Hematopoietic multipotent progenitor cell treated with erythropoietin and hydrocortisone succinate and interleukin-3 and kit ligand, for 6 days (in vitro differentiated cells): ENCODE measurements at places on chromosomes 5 and 9.

DNA sequence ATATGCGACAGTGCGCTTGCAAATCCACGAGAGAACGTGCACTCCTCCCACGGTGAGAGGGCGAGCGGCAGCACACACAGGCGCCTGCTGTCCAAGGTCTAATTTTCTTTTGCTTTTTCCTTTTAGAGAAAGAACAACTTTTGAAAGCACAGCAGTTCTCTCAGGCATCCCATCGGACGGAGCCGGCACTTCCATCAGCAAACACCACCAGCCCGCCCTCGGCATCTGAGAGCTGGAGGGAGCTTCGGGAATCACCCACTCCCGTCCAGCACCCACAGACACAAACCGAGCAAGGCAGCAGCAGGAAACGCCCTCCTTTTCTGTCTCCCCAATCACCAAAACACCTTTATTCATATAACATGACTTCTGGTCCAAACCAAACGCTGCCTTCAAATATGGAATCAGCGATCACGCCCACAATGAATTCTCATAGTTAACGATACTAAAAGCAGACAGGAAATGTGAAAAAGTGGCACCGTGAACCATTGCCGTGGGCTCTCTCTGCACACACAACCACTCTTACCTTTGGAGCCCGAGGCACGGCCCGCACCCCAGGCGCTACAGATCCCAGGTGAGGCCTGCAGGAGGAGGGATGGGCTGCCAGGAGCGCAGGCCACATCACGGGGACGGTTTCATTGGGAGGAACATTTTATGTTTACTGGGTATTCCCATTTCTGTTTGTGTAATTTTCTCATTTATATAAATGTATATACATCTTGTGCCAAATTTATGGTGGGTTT, 14.2 kb downstream of the LPCAT1 start:
- DNase-seq, result no peak

- DNase-seq, result no peak
Observed at GRCh38 chr5:158421319-158421718, 562.4 kb upstream of the CLINT1 start.

GRCh38 chr5:37494756-37495155, 115.6 kb downstream of the WDR70 start:
- DNase-seq, result no peak

- DNase-seq, result no peak
Observed at GRCh38 chr5:102218159-102218558, 77.9 kb downstream of the SLCO4C1 start.

DNA sequence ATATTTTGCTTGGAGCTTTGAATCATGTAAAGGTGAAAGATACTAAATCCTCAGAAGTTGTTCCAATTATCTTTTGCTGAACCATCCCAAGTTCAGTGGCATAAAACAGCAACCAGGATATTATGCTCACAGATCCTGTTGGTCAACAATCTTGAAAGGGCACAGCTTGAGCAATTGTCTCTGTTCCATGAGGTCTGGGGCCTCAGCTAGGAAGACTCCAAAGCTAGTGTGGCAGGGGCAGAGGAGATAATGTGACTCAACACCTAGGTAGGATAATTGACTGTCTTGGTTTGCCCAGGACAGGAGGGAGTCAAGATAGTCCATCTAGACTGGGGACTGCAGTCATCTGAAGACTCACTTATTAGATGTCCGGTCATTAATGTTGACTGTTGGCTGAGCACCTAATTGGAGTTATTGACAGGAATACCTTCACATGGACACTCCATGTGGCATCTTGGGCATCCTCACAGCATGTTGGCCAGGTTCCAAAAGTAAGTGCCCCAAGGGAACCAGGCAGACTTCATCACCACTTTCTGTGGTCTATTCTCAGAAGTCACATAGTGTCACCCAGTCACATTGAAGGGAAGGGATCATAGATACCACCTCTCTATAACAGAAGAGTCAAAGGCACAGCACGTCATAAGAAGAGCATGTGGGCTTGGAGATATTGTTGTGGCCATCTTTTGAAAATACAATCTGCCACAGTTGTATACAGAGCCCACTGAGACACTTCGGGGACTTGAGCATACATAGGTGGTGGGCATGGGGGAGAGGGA, 88.4 kb upstream of the GPBP1 start:
- DNase-seq, result no peak
